Central memory CD8-positive, alpha-beta T cell (primary cell): ENCODE measurements at places on chromosomes 12 and 14.

GRCh38 chr14:27938392-27938791 lies 828.2 kb upstream of the FOXG1 start:
- no peak for DNase-seq

GRCh38 chr14:74834692-74835392 lies 41.1 kb downstream of the PROX2 start:
- no peak for DNase-seq

DNA sequence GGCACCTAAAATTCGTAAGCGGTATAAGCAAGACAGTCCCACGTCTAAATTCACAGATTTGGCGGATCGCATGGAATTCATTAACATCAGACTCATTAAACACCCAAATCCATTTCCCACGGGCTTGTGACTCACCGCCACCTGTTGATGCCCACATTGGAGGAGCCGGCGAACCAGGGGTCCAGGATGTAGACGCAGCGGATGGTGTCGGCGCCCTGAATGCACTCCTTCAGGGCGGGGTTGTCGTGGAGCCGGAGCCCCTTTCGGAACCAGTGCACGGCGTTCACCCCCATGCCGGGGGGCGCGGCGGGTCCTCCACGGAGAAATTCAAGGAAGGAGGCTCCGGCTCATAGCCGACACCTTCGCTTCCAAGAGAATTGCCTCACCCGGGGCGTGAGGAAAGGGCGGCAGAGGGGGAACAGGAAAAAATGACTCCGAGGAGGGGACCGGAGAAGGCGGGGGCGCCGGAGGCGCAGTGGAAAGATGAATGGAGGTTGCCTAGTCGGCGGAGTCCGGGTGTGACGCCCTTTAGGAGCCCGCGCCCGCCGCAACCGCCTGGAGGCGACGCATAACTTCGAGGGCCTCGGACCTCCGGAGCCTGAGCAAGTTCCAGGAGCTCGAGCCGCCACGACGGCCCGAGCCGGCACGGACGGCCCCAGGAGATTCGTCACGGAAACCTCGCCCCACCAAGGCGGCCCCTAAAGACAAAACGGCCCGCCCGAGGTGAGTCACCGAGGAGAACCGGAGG lies 506 bp downstream of the CRY1 start:
- DNase-seq: peak; percentile 45

- DNase-seq: no peak
These were observed 802.0 kb downstream of the C12orf50 start for GRCh38 chr12:87227162-87227561.

GRCh38 chr12:97542666-97543280 lies 80.2 kb downstream of the RMST start:
- DNase-seq: no peak

DNA sequence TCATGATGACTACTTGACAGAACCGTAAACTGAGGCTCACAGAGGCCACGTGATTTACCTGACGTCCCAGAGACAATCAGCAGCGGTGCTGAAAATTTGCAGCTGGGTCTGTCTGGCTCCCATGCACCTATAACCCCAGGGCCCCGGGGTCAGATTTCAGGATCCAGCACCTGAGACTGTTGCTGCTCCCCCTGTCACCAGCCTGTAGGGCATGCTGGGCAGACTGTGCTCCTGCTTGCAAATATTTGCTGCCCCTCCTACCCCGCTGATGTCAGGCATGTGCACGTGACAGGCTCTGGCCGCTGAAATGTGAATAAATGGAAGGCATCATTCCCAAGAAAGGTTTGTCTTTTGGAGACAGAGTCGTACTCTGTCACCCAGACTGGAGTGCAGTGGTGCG lies 6.0 kb downstream of the MMAB start:
- DNase-seq: no peak

DNA sequence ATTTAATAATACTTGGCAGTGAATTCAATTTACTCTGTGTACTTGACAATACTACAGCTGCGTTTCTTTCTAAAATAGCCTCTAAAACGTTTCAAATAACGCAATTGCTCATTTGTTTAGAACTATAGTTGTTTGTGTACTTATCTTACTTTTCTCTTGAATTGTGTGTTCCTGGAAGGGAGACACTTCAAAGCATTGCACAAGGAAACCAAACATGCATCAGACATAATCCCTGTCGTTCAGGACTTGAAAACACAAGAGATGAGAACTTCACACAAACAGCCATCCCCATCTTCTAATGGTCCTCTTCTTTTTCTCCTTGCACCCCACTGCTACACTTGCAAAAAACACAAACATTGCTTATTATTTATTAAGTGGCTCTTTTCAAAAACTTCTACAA lies 38.5 kb downstream of the PTGER2 start:
- no peak for DNase-seq

GRCh38 chr14:78967111-78967809 lies 797.1 kb downstream of the NRXN3 start:
- no peak for DNase-seq

- DNase-seq: no peak
These were observed 379.9 kb upstream of the PDE3A start for GRCh38 chr12:19988459-19988873.

DNA sequence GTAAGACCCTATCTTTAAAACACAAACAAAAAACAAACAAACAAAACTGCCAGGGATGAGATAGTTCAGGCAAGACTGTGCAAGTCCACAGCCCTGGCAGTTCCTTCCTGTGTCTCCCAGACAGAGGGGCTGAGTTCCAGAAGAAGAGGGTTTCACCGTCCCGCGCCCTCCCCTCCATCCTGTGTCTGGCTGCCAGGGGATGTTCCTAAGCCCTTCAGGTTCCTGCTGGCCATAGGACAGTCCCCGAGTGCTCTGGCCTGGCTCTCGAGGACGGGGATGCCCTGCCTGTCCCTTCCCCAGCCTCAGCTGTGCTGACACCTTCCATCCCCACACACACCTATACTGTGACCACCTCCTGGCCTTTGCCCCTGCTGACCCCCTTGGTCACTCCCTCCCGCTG lies 40.6 kb upstream of the EIF5 start:
- no peak for DNase-seq

GRCh38 chr12:49255857-49256637 lies 8.8 kb upstream of the TUBA1C start:
- no peak for DNase-seq

DNA sequence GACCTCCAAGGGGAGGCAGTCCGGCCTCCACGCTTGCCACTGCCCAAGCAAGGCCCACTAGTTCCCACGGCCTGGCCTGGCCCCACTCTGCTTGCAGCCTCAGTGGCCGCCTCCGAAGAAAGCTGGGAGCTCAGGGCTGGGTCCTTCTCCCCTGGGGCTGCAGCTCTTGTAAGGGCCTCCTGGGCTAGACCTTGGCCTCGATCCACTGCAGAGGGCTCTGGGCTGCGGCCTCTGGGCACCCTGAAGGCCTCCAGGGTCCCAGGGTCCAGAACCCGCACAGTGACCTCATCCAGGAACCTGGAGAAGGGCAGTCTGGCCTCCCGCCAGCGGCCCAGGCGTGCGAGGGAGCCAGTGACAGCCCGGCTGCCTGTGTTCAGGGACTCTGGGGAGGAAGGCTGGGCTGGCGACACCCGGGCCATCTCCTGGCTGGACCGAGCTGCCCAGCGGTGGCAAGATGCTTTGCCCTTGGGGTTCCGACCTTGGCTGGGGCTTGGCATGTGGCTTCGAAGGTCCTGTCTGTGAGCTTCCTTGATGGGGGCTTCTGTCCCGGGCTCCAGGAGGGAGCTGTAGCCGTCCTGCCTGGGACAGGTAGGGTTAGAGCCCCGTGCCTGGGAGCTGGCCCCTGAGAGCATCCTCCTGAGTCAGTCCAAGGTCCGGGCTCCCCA lies 9.8 kb downstream of the BEGAIN start:
- DNase-seq: no peak

- DNase-seq: no peak
These were observed 27.2 kb upstream of the PNMA1 start for GRCh38 chr14:73741386-73741875.

DNA sequence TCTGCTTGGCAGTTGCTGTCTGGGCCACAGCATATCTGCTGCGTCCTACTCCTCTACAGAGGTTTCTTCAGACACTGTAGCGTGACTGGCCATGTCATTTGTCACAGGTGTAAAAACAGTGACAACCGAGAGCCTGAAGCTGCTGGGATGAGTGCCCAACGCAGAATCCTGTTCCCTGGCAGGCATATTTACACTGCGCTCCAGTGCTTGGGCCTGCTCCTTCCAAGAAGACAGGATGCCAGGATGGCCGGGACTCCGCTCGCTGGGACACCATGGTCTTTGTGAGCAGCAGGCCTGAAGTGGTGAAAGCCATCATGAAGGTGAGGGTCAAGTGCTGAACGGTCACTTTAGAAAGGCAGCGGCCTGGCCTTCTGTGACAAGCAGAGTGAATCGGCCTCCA lies 171.4 kb downstream of the EMP1 start:
- no peak for DNase-seq

GRCh38 chr14:74860899-74861733 lies 14.8 kb downstream of the PROX2 start:
- DNase-seq: peak; percentile 95

DNA sequence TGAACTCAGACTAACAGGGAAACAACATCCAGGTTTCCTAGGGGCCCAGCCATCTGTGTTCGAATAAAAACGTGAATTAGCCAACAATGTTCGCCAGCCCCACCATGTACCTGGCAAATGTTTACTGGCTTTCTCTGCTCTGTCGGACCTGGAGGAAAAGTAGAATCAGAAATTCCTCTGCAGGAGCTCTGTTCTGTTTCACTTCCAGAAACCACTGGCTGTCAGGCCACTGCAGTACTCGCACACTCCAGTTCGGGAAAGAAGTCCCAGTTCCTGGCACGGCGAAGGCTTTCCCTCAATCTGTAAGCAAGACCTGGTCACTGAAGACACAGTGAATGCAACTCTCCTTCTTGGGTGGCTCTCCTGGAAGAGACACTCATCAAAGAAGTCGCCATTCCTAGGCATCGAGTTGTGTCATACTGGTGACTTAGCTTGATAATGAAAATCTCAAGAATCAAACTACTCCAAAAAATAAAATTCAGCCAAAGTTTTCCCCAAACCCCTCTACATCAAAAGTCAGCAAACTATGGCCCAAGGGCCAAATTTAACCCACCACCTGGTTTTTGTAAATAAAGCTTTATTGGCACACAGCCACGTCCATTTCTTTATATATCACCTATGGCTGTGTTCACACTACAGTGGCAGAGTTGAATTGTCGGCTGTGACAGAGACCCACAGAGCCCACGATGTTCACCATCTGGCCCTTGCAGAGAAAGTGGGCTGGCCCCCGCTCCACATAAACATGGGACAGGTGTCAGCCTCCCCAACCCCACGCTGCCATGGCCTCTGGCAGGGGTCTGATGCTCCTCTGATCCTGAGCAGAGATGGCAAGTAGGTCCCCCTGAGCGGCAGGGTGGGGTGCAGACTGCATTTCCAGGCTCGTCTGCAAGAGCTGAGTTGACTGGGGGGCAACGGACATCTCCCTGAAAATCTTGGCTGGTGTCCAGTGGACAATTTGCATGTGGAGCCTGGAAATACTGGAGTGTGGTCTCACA lies 189.2 kb upstream of the DIO3 start:
- no peak for DNase-seq

- no peak for DNase-seq
These were observed 62.7 kb downstream of the RASSF3 start for GRCh38 chr12:64672925-64673409.

DNA sequence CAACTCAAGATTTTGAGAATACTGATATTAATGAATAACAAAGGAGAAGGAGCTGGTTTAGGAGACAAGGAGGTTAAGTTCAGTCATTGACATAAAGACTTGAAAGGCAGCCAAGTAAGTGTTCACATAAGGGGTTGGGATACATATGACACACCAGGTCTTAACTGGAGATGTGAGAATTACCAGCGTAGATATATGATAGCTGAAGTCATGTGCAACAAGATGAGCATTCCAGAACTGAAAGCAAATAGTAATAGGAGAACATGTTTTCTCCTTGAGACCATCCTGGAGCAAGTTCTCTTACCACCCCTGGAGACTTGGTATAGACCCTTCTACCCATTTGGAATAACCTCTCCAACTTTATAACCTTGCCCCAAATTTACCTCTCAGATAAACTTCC lies 43.3 kb upstream of the NPFF start:
- no peak for DNase-seq

- DNase-seq: no peak
These were observed 164.2 kb downstream of the ALG10 start for GRCh38 chr12:34186492-34186891.

- DNase-seq: no peak
These were observed 30.5 kb upstream of the SLC10A1 start for GRCh38 chr14:69827560-69827959.

- no peak for DNase-seq
These were observed 118.9 kb upstream of the PTPRB start for GRCh38 chr12:70756118-70756517.

DNA sequence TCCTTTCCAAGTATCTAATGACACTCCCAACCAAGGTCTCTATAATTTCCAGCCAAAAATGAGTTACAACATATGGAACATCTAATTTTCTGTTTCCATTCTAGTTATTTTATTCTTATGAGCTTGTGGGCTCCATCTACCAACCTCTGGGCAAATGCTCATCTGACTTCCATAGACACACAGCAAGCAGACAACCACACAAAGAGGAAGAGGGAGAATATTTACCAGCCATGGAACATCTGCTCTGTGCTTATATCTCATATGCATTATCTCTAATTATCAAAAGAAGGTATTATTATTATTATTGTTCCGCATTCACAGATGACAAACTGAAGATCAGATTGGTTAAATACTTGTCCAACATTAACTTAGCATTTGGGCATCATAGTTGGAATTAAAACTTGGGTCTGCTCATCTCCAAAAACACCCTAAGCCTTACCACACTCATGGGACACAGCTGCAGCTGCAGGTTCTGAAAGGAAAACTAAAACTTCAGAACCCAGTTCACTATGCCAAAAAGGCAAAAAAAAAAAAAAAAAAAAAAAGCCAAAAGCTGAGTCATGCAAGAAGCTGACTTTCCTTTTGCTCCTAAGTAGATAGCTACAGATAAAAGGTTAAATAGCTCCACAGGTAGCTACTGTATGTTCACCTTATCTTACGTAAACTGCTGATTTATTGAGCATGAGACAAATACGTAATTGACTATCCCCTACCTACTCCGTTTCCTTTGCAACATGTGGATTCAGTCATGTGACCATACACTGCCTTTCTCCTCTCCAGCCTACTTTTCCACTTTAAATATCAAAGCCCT lies 23.6 kb upstream of the TCL1B start:
- DNase-seq: no peak

DNA sequence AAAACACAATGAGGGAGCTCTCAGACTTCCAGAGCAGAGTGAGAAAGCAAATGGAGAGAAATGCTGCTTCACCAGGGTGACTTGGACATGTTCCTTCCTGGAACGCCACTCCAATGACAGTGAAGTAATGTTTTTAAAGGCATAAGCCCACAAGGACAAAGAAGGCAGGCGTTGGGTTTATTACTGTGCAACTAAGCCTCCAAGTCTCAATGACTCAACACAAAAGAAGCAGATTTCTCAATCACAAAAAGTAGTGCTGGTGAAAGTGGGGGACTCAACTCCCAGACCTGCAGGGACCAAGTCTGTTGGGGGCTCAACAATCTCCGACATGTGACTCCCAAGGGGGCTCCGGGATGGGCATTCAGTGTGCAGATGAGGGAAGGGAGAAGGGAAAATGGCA lies 505.2 kb downstream of the BCL11B start:
- no peak for DNase-seq

- DNase-seq: no peak
These were observed 536 bp downstream of the TM7SF3 start for GRCh38 chr12:27013611-27014084.

GRCh38 chr12:91654087-91654486 lies 471.5 kb upstream of the DCN start:
- DNase-seq: no peak
